ENCODE measurements at places on chromosomes 3 and 15. TPM values are rescaled to one million over a fixed set of nuclear protein-coding genes. Genes with fewer than 3 reads are reported as not detected.

Gene WDR93
- total RNA-seq, result 0.13 TPM

Gene ZBBX
- total RNA-seq, result 3.2 TPM

DNA sequence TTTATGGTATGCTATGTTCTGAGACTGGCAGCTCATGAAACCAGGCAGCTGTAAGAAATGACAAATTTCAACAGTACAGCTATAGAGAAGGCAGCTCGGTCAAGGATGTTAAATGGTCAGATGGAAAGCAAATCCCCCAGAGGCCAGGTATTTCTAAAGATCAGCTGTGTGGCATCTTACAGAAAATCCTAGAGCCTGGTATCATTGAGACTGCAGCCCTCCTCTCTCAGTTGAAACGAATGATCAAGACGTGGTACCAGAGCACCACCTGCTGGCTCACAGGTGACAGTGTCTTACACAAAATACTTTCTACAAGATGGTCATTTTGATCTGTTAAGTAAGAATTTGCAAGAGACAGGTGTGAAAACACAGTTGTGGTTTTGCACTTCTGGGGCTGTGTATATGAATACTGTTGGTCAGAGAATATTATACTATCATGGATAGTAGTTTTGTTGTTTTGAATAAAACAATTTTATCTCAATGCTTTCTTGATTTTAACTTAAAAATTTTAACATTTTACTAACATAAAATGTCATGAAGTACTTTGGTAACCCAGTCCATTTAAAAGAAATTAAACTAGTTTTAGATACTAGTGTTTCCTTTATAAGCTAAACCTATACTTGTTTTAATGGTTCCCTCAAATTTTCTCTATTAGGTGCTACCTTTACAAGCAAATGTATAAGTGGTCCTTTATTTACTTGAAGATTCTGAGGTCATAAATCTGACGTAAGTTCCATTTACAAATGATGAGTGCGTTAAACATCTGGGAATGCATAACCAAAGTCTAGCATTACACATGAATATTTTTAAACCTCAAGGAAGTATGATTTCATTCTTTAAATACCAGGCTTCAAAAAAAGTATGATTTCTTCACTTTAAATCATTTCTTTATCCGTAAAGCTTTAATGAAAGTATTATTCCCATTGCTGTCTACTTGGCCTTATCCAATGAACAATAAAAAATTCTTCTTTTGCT is 121.8 kb downstream of the PDZRN3 start:
- peaks cover 1% of the 10 kb centered on the region for H3K27me3 ChIP-seq
- H3K27ac ChIP-seq, result no peak overlapping the region
- no peak overlapping the region for H3K4me3 ChIP-seq
- H3K4me1 ChIP-seq, result no peaks in the 10 kb centered on the region

Gene ZNF619
- 8.0 TPM for total RNA-seq

GRCh38 chr15:87687523-87687870 is 569.0 kb downstream of the NTRK3 start:
- H3K27ac ChIP-seq, result no peak overlapping the region
- no peak for DNase-seq
- no peaks in the 10 kb centered on the region for H3K27me3 ChIP-seq
- H3K36me3 ChIP-seq, result no peaks in the 10 kb centered on the region
- H3K4me1 ChIP-seq, result no peaks in the 10 kb centered on the region

- no peaks in the 10 kb centered on the region for H3K36me3 ChIP-seq
- H3K27me3 ChIP-seq, result peaks cover 4% of the 10 kb centered on the region
- peak overlapping the region; percentile 100 for H3K27ac ChIP-seq
- H3K4me3 ChIP-seq, result peak overlapping the region; percentile 99
Observed at GRCh38 chr15:42490291-42490670, 660 bp downstream of the ZNF106 start.

GRCh38 chr3:195201295-195201694 is 69.7 kb downstream of the XXYLT1 start:
- H3K4me1 ChIP-seq, result peaks cover 9% of the 10 kb centered on the region
- no peak for DNase-seq
- H3K27me3 ChIP-seq, result peaks cover 2% of the 10 kb centered on the region
- H3K27ac ChIP-seq, result no peak overlapping the region
- no peak overlapping the region for H3K4me3 ChIP-seq

GRCh38 chr3:143824735-143825385 is 23.4 kb downstream of the SLC9A9 start:
- no peak overlapping the region for H3K27ac ChIP-seq
- no peak for DNase-seq
- no peak overlapping the region for H3K4me3 ChIP-seq
- peaks cover 6% of the 10 kb centered on the region for H3K27me3 ChIP-seq
- no peaks in the 10 kb centered on the region for H3K36me3 ChIP-seq

GRCh38 chr15:42385206-42385979 is 26.1 kb downstream of the CAPN3 start:
- peaks cover 46% of the 10 kb centered on the region for H3K4me1 ChIP-seq
- peaks cover 3% of the 10 kb centered on the region for H3K27me3 ChIP-seq
- H3K4me3 ChIP-seq, result no peak overlapping the region
- H3K36me3 ChIP-seq, result no peaks in the 10 kb centered on the region

GRCh38 chr15:70153921-70154717 is 56.4 kb upstream of the TLE3 start:
- peaks cover 29% of the 10 kb centered on the region for H3K4me1 ChIP-seq
- H3K27me3 ChIP-seq, result peaks cover 1% of the 10 kb centered on the region
- H3K4me3 ChIP-seq, result no peak overlapping the region
- no peaks in the 10 kb centered on the region for H3K36me3 ChIP-seq

DNA sequence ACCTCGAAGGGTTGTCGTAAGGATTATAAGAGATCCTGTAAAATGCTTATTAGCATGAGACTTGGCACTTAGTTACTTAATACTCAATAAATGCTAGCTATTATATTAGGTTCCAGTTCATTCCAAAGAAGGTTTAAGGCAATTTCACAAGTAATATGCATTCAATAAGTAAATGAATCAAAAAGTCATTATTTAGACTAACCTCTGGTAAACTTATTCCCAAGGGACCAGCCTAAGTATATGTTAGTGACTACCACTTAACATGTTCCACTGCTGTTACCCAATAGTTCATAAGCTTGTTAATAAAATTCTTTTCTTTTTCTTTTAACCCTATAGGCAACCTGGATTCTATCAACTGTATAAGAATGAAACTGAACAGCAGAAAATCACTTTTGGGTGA is 5.1 kb downstream of the PDCD10 start:
- DNase-seq, result no peak
- H3K4me1 ChIP-seq, result peaks cover 35% of the 10 kb centered on the region
- H3K36me3 ChIP-seq, result peaks cover 3% of the 10 kb centered on the region
- H3K4me3 ChIP-seq, result no peak overlapping the region
- peaks cover 2% of the 10 kb centered on the region for H3K27me3 ChIP-seq

- no peaks in the 10 kb centered on the region for H3K36me3 ChIP-seq
- no peak for DNase-seq
- H3K4me3 ChIP-seq, result no peak overlapping the region
- peaks cover 39% of the 10 kb centered on the region for H3K4me1 ChIP-seq
- H3K27me3 ChIP-seq, result peaks cover 17% of the 10 kb centered on the region
Observed at GRCh38 chr15:40277471-40277870, 5.4 kb downstream of the ANKRD63 start.

GRCh38 chr3:39154280-39155021 is 1.1 kb upstream of the CSRNP1 start:
- peak; percentile 58 for DNase-seq
- H3K27me3 ChIP-seq, result peaks cover 32% of the 10 kb centered on the region
- H3K36me3 ChIP-seq, result peaks cover 16% of the 10 kb centered on the region

DNA sequence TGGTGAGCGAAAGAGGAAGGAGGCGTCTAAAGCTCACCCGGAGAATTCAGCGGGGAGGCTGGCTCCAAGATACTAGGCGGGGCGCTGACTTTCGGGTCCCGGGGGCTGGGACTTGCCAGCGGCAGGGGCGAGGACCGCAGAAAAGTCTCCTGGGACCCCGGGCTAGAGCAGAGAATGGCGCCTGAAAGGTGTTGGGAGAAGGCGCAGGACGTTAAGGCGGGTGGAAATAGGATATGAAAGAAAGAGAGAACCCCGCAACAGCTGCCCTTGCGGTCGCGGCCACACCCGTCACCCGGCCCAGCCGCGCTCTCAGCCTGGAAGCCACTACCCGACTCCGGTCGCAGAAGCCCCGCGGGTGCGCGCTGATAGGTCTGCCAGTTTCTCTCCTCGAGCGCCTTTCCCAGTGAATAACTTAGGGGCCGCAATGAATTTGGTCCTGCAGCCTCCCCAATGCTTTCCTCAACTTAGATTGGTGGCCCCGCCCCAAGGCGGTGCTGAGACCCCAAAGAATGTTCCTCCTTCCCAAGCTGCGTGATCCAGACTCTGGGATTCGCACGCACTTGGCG is 604 bp downstream of the LTK start:
- peaks cover 5% of the 10 kb centered on the region for H3K4me1 ChIP-seq
- DNase-seq, result peak; percentile 26
- H3K27ac ChIP-seq, result no peak overlapping the region
- H3K36me3 ChIP-seq, result peaks cover 17% of the 10 kb centered on the region
- peak overlapping the region; percentile 81 for H3K4me3 ChIP-seq

DNA sequence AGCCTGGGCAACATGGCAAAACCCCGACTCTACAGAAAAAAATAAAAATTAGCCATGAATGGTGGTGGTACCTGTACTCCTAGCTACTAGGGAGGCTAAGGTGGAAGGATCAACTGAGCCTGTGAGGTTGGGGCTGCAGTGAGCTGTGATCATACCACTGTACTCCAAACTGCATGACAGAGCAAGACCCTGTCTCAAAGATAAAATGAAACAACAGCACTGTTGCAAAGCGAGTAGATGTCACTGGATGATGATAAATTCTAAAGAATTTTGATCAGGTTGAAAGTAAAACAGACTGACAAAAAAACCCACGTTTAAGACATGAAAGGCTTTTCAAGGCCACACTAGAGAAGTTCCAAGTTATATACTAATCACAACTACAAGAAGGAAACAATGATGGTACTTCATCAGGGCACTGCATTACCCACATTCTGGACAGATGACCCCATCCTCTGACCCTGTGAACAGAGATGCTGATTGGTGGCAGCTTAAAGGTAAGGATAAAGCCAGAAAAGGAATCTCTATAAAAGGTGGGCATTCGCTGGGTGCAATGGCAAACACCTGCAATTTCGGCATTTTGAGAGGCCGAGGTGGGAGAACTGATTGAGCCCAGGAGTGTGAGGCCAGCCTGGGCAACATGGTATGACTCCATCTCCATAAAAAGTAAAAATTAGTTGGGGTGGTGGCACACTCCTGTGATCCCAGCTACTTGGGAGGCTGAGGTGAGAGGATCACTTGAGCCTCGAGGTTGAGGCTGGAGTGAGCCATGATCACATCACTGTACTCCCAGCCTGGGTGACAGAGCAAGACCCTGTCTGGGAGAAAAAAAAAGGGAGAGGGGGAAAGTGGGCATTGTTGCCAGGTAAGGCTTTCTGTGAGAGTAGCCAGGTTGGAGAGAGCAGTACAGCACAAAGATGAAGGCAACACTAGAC is 59.2 kb downstream of the TBL1XR1 start:
- H3K4me1 ChIP-seq, result peaks cover 16% of the 10 kb centered on the region
- H3K36me3 ChIP-seq, result peaks cover 4% of the 10 kb centered on the region
- DNase-seq, result no peak
- H3K27ac ChIP-seq, result no peak overlapping the region
- H3K4me3 ChIP-seq, result no peak overlapping the region

DNA sequence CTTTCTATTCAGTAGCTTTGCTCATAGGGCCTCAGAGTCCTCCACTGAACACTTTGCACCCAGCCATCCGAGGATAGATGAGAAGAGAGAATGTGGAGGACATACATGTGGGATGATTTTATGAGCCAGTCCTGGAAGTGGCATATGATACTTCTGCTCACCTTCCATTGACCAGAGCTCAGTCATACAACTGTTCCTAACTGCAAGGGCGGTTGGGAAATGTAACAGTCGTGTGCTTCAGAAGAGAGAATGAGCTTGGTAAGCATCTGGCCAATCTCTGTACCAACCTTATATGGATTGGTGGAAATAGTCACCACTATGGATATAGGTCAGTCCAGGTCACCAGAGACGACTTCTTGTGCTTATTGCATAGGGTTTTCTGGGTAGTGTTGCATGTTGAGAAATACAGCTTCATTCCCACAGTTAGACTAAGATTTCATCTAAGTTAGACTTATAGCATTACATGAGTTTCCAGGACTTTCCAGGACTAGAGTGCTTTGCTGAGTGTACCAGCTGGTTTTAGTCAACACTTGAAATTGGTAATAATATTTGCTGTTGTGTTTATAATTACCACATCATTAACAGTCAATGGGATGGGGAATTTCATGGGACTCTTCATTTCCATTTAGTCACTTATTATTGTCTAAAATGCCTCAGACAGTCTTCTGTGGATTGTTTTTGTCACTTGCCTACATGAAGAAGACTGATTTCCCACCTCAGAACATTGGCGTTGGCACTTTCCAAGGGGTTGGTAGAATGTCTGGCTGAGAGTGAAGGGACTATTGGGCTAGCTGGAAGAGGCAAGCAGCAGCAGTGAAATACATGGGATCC is 214.5 kb upstream of the ROPN1 start:
- no peak overlapping the region for H3K4me3 ChIP-seq
- no peak overlapping the region for H3K27ac ChIP-seq
- H3K27me3 ChIP-seq, result no peaks in the 10 kb centered on the region
- peaks cover 25% of the 10 kb centered on the region for H3K4me1 ChIP-seq
- no peak for DNase-seq

Gene ANKUB1
- total RNA-seq, result not detected

Gene SLC22A14
- 0.36 TPM for total RNA-seq

Gene TEX9
- 12.8 TPM for total RNA-seq

DNA sequence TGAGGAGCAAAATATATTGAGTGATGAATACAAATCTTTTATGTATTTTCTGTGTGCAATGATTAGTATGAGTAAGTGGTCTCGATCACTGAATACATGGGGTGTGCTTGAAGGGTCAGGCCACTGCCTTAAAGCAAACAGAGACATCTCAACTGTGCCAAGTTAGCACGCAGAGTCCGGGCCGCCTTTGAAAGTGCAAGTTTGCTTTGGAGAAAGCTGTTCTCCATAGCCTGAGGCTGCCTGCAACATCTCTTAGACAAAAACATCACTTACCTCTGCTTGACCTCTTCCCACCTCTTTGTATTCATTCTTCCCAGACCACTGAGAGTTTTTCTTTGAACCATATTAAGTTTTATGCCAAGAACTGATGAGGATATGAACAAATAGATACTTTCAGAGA is 267.0 kb downstream of the ZBTB20 start:
- no peak for DNase-seq
- H3K27ac ChIP-seq, result no peak overlapping the region
- H3K36me3 ChIP-seq, result no peaks in the 10 kb centered on the region

GRCh38 chr3:89300526-89300925 is 193.1 kb downstream of the EPHA3 start:
- no peaks in the 10 kb centered on the region for H3K4me1 ChIP-seq
- no peak overlapping the region for H3K4me3 ChIP-seq
- no peaks in the 10 kb centered on the region for H3K36me3 ChIP-seq
- no peak for DNase-seq
- H3K27ac ChIP-seq, result no peak overlapping the region
- no peaks in the 10 kb centered on the region for H3K27me3 ChIP-seq

GRCh38 chr15:39593071-39593655 is 12.3 kb downstream of the THBS1 start:
- no peak for DNase-seq
- no peak overlapping the region for H3K4me3 ChIP-seq
- peak overlapping the region; percentile 1 for H3K27ac ChIP-seq
- H3K36me3 ChIP-seq, result peaks cover 5% of the 10 kb centered on the region
- no peaks in the 10 kb centered on the region for H3K4me1 ChIP-seq
- no peaks in the 10 kb centered on the region for H3K27me3 ChIP-seq

- peaks cover 1% of the 10 kb centered on the region for H3K27me3 ChIP-seq
- DNase-seq, result no peak
- H3K36me3 ChIP-seq, result no peaks in the 10 kb centered on the region
- no peak overlapping the region for H3K27ac ChIP-seq
Observed at GRCh38 chr3:106371221-106371970, 502.6 kb upstream of the CBLB start.

Gene GPR62
- not detected for total RNA-seq

GRCh38 chr3:143132246-143132980 is 12.8 kb downstream of the CHST2 start:
- H3K4me1 ChIP-seq, result peaks cover 29% of the 10 kb centered on the region
- H3K27me3 ChIP-seq, result peaks cover 2% of the 10 kb centered on the region
- H3K36me3 ChIP-seq, result no peaks in the 10 kb centered on the region

Gene CHMP2B
- total RNA-seq, result 40.7 TPM
